ENCODE measurements at places on chromosomes 16 and 17. TPM values are rescaled to one million over a fixed set of nuclear protein-coding genes. Genes with fewer than 3 reads are reported as not detected.
A peak's percentile ranks its signal among the peaks of the same experiment; 100 is the strongest.

Gene CHST5
- not detected for total RNA-seq

Gene NKIRAS2
- total RNA-seq = 19.7 TPM

GRCh38 chr16:70770626-70771552, 30.1 kb downstream of the VAC14 start:
- H3K27ac ChIP-seq = no peak overlapping the region
- DNase-seq = peak; percentile 17
- no peaks in the 10 kb centered on the region for H3K4me1 ChIP-seq
- peaks cover 15% of the 10 kb centered on the region for H3K36me3 ChIP-seq
- no peaks in the 10 kb centered on the region for H3K27me3 ChIP-seq

Gene TMEM235
- total RNA-seq = not detected

DNA sequence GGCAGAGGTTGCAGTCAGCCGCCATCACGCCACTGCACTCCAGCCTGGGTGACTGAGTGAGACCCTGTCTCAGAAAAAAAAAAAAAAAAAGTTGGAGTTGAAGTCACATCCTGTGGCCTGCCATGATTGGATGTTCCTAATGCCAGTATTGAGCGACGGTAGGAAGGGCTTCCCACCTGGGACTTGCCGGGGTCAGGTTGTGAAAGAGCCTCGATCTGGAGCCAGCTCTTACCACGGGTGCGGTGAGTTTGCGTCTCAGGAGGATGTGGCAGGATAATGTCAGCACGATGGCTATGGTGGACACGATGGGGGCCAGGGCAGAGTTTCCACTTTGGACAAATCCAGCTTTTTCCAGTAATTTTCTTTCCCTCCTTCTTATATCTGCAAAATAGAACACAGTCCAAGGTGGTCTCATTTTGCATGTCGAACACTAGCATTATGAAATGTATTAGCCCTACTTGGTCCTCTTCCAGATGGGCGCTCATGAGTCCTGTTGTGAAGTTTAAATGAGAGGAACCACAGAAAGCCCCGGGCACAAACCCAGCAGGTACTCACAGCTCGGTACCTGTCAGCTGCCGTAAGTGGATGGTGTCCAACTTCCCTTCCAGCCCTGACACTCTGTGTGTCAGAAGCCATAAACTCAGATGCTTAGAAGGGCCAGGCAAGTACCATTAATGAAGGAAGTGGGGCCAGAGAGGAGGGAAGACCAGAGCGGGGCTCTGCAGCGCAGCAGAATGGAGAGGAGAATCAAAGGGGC, 22.2 kb downstream of the ABCC12 start:
- no peak for DNase-seq
- H3K4me1 ChIP-seq = no peaks in the 10 kb centered on the region
- no peaks in the 10 kb centered on the region for H3K27me3 ChIP-seq
- no peak overlapping the region for H3K27ac ChIP-seq

- peaks cover 29% of the 10 kb centered on the region for H3K4me1 ChIP-seq
- no peak for DNase-seq
- H3K27me3 ChIP-seq = peaks cover 39% of the 10 kb centered on the region
- H3K36me3 ChIP-seq = no peaks in the 10 kb centered on the region
Observed at GRCh38 chr17:48592057-48592514, 1.5 kb downstream of the HOXB5 start.

Gene TBC1D3
- total RNA-seq = not detected

DNA sequence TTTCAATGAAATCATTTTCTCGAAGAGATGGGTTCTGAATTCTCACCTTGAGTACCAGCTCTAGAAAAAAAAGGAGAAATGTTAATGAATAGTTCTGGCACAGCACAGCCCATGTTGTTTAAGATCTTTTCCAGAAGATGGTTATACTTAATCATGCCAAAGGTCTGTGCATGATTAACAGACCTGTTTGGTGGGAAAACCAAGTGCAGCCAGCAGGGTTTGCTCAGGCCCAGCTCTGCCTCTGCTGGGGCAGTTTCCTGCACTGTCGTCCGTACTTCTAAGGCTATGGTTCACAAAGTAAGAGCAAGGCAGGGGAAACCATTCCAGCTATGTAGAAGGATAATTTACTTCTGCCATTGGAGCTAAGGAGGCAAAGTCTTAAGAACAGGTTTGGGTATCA, 10.7 kb downstream of the ANKRD40 start:
- H3K4me1 ChIP-seq = peaks cover 11% of the 10 kb centered on the region
- no peaks in the 10 kb centered on the region for H3K27me3 ChIP-seq
- H3K27ac ChIP-seq = no peak overlapping the region
- peaks cover 49% of the 10 kb centered on the region for H3K36me3 ChIP-seq

All from CD4-positive, alpha-beta memory T cell (primary cell).